NCI-H2107 (cell line): ENCODE measurements at places on chromosomes 16 and 17.

GRCh38 chr17:72915625-72916081 is 176.8 kb downstream of the SLC39A11 start:
- DNase-seq: no peak

- no peak for DNase-seq
Observed at GRCh38 chr16:84059111-84059510, 16.5 kb upstream of the SLC38A8 start.

DNA sequence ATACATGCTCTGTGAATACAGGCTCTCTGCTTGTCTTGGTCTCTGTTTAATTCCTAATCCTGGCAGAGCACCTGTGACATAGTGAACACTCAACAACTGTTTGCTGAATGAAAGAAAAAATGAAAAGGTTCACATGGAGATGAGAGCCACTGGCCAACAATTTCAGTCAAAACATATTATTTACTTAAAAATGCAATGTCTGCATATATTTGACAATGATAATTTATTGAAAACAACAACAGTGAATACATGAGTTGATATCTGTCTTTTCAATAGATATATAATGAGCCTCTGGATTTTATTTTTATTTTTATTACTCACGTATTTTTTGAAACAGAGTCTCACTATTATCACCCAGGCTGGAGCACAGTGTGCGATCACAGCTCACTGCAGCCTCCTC is 136.6 kb downstream of the CDH13 start:
- no peak for DNase-seq

DNA sequence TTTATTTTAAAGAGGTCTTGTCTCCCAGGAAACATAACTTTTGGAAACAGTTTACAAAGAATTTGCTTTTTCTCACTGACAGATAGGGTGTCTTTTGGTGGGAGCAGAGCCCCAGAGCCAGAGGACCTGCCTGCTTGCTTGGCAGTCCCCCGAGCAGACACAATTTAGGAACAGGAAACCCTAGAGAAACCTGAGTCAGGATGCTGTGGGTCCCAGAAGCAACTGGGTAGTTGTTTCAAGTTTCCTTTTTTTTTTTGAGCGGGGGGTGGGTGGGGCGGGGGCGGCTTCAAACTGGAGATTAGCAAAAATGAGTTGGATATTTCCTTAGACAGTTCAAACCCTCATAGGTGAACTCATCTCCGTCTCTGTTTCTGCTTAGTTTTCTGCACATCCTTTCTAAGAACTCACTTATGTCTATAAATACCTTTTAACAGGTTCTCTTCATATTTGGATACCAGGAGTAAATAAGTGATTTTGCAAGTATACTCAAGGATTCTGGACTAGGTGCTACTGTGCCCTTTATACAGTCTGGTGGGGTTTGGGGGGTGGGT is 135.1 kb downstream of the PRKCA start:
- no peak for DNase-seq
